ENCODE measurements at places on chromosomes 12 and 14.

- no peak for DNase-seq
Measured at GRCh38 chr14:41521891-41522290, 84.8 kb upstream of the LRFN5 start.

DNA sequence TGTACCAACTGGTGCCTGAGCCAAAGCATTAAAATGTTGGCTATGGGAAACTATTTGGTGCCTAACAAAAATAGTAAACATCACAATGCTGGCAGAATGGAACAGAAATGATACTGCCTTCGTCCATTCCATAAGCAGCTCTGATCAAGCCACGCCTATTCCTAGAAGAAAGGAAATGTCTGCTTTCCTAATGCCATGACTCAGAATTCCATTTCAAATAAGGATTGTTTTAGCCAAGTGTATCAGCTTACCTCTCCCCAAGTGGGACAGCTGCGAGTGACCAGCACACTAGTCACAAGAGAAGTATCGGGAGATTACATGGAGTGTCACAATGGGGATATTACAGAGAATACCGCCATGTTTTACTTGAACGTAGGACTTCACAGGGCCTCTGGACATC is 38.7 kb downstream of the GLT8D2 start:
- peak; percentile 98 for DNase-seq

DNA sequence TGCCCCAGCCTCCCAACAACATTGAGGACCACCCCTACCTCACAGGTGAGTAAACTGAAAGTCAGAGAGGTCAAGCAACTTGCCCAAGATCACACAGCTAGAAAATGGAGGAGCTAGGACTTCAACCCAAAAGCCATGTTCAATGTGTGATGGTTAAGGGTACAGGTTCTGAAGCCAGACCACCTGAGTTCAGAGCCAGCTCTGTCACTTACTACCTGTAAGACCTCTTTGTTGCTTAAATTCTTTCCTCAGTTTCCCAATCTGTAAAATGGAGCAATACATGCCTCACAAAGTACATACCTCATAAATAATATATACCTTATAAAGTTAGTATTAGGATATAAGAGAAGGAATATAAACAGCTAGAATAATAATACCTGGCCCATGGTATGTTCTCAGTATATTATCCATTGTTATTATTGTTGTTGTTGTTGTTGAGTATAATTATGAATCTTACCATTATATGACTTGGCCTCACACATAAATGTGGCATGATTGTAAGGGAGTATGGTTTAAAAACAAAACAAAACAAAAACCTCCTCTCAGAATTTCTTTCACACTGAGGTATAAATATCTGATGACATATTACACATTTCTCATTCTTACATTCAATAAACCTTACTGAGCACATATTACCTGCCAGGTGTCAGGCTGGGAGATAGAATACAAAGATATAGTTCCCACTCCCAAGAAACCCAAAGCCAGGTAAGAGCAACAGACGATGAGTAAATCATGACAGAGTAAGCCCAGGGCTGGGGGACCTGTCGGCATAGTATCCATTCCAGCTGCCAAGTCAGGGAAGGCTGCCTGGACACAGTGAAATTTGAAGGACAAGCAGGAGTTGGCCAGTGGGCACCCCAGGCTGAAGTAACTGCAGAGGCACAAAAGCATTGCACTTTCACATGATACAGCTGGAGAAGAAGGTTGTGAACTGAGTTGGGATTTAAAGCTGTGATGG is 19.6 kb downstream of the CMKLR1 start:
- DNase-seq, result no peak

- DNase-seq, result no peak
Measured at GRCh38 chr14:100296106-100296651, 10.1 kb downstream of the SLC25A29 start.

DNA sequence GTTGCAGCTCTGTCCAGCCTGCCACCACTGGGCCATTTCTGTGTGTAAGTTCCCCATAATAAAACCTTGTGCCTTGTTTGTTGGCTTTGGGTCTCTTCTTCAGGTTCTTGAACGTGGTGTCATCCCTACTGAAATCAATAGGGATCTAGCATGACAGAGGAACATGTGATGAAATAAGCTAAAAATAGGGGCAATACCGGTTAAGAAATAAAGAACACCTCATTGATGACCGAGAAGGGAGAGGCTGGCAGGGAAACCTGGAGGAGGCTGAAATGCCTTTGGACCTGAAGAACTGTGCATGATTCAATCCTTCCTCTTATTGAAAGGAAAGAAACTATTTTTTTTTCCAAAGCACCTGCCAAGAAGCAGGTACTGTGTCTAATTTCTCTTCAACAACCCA is 172.3 kb downstream of the PPM1H start:
- DNase-seq, result no peak

DNA sequence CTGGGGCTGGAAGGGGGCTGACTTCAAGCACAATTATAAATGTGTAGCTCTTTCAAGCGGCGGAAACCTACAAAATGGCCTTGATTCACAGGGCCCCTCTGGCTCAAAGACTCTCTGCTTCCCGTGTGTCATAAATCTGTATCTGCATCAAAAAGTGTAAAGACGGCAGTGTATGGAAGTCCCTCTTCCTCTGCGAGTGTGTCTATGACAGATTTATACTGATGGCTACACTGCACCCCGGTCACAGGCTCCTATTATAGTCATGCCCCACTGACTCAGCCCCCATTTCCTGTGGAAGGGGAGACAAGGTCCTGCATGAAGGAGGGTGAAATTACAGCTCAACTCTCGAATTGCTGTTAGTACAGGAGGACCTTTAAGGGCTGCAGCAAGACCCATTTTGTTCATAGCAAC is 68.6 kb downstream of the HMGA2 start:
- peak; percentile 65 for DNase-seq

- peak; percentile 94 for DNase-seq
Measured at GRCh38 chr12:59699421-59700152, 103.8 kb downstream of the SLC16A7 start.

DNA sequence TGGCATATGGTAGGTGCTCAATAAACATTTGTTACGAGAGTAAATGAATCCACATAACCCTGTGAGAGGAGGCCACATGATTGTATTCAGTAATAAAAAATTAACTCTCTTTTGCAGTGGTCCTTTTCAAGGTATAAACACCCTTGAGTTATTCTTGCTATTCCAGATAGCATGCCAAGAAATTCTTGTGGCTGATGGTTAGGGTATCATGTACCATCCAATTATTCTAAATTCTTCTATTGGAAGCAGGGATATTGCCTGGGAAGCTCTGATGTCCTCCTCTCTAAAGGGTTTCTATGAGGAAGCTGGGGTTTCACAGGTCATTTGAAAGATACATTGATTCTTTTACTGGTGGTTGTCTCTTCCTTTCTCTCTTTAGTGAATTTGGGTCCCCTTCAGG is 10.1 kb downstream of the AKAP6 start:
- no peak for DNase-seq

DNA sequence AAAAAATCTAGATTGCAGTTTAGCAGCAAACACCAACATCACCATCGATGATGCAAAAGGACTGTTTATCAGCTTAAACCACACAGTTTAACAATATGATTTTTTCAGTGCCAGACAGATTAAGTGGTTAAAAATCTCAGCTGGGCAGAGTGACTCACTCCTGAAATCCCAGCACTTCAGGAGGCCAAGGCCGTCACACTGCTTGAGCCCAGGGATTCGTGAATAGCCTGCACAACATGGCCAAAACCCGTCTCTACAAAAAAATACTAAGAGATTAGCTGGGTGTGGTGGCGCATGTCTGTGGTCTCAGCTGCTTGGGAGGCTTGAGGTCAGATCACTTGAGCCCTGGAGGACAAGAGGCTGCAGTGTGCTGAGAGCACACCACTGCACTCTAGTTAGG is 8.9 kb downstream of the RSRC2 start:
- no peak for DNase-seq

DNA sequence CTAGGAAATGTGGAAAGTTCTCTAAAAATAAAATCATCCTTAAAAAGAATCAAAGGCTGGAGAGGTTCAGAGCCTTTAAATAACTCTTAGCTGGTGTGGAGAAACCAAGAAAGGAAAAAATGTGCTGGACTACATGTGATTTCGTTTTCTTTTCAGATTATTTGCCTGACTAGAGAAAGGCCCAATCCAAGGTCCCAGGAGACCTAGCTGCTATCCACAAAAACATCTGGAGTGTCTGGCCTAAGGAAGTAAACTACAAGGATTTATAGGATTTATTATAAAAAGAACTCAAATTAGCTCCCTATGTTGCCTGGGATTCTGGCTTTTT is 774 bp upstream of the TMEM30B start:
- no peak for DNase-seq

DNA sequence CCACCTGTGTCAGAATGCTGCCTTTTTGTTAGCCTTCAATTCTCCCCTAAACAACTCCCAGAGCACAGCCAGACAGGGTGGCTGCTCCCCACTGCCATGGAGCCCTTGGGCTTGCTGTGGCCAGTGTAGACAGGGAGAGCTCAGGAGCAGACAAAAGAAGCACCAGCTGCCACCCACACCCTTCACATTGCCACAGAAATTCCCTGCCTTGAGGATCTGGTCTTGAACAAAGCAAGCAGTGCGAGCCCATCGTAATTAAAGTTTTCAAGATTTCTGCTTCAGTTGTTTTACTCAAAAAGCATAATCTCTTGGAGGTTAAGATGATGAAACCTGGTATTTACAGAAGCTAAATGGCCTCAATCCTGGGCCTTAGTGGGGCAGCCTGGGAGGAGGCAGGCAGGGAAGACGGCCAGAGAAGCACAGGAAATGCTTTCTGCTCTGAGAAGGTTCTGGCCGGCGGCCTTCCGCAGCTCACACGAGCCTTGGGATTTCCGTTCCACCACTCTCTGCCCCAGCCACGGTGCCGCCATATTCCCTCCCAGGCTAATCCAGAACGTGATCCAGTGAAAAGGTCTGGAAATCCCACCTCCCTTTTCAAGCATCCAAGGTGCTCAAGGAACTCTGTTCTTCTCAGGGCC is 535.2 kb downstream of the BCL11B start:
- no peak for DNase-seq

- DNase-seq, result no peak
Measured at GRCh38 chr14:61376314-61376713, 54.9 kb downstream of the PRKCH start.

Data from bronchial epithelial cell (primary cell).